ENCODE measurements at places on chromosomes 4 and X.
A peak's percentile ranks its signal among the peaks of the same experiment; 100 is the strongest.

GRCh38 chr4:149029056-149029651 is 586.9 kb upstream of the NR3C2 start:
- no peak for DNase-seq

DNA sequence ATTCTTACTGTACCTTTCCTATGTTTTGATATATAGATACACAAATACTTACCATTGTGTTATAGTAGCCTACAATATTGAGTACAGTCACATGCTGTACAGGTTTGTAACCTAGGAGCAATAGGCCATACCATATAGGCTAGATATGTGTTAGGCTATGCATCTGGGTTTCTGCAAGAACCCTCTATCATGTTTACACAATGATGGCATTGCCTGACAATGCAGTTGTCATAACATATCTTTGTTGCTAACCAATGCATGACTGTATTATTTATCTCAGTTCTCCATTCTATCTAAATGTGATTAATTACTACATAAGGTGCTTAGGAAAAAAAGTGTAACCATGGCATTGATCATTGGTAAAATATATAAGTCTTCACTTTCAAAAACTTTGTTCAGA is 10.0 kb upstream of the SPCS3 start:
- DNase-seq: peak; percentile 34

- DNase-seq: peak; percentile 87
Observed at GRCh38 chr4:76535603-76536372, 100.8 kb downstream of the SHROOM3 start.

DNA sequence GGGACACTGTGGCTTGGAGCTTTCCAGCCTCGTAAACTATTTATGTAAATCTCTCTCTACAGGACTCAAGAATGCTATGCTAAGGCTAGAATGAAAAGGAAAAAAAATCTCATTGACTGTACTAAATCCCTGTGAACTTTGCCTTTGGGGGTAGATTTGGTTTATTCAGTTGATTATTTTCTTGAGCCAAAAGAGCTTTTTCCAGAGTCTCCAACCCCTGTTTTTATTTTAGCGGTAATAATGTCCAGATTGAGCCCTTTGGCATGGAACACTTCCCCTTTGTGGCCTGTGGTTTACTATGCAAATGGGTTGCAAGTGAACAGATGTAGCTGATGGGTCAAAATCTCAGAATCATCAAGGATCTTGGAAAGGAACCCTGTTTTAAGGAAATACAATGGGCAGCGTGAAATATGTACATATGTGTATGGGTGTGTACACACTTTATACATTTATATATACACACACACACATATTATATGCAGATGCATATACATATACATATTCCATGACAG is 72.9 kb downstream of the FAM9B start:
- peak; percentile 40 for DNase-seq

GRCh38 chr4:176001151-176002006 is 64.3 kb upstream of the WDR17 start:
- peak; percentile 18 for DNase-seq

GRCh38 chr4:82785611-82786400 is 12.8 kb downstream of the SCD5 start:
- peak; percentile 95 for DNase-seq

- no peak for DNase-seq
Observed at GRCh38 chr4:18033111-18034085, 11.8 kb upstream of the LCORL start.

GRCh38 chrX:23749576-23749975 is 6.5 kb upstream of the ACOT9 start:
- peak; percentile 32 for DNase-seq

- DNase-seq: peak; percentile 3
Observed at GRCh38 chr4:113179996-113180395, 130.5 kb downstream of the ANK2 start.

DNA sequence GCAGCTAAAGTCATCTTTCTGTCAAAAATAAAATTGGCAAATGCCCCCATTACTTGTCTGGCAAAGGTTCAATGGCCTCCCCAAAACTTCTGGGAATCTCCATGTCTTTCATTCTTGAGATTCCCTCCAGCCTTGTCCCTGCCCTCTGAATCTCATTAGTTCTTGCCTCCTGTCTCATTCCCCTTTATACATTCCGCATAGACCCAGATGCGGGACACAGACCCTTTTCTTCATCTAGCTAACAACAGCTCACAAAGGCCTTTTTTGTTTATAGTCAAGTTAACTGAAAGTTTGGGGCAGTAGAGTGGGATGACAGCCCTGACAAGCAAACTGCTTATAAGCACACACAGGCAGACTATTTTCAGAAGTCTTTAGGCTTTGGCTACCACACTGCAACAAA is 306.1 kb upstream of the FAM241A start:
- no peak for DNase-seq

GRCh38 chrX:21305799-21306336 is 68.3 kb upstream of the CNKSR2 start:
- DNase-seq: no peak

DNA sequence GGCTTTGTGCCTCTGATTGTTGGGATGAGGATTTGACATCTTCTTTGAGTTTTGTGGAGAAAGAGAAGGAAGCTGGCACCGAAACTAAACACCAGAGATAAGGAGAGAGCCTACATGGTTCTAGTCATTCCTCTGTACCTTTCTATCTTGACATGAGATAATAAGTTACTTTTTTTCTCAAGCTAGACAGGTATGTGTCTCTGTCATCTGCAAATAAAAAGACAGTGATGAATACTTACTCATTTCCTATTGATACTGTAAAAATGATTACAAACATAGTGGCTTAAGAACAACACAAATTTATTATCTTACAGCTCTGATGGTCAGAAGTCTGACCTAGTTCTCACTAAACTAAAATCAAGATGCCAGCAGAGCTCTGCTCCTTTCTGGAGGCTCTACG is 1391.2 kb downstream of the STIM2 start:
- DNase-seq: no peak

- DNase-seq: no peak
Observed at GRCh38 chr4:26772096-26772873, 88.4 kb upstream of the STIM2 start.

DNA sequence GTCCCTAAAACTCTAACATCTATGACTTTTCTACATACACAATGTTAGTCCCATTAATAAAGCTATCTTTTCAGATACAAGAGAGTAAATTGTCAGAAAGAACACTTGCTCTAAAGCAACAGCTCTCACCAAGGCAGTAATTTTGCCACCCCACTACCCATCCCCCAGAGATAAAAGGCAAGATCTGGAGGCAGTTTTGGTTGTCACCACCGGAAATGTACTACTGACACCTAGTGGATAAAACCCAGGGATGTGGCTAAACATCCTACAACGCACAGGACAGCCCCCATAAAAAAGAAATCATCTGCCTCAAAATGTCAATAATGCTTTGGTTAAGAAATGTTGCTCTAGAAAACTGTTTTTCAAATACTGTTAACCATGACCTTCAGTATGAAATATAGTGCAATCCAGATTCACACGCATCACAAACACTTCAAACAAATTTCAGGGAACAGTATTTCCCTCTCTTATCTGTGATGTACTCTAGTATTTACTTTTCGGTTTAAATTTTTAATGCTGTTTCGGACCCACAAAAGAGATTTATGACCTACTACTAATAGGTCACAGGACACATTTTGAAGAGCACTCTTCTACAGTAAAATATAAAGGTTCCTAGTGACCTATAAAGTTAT is 5.1 kb downstream of the FBXL5 start:
- peak; percentile 70 for DNase-seq

DNA sequence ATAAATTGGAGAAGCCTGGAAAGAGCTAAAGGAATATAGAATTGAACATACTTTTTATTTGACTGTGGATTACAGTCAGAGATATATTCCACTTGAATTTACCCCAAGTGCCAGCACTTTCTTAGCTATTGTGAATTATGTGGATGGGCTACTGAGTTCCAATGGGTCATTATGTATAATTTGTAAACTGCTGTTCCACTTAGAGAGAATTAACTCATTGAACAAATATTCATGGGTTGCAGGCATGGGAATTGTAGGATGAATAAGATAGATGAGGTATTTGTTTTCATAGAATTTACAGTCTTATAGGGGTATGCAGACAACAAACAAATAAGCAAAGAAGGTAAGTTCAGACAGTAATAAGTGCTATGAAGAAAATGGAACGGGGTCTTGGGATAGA is 195.7 kb downstream of the SHROOM3 start:
- peak; percentile 72 for DNase-seq

DNA sequence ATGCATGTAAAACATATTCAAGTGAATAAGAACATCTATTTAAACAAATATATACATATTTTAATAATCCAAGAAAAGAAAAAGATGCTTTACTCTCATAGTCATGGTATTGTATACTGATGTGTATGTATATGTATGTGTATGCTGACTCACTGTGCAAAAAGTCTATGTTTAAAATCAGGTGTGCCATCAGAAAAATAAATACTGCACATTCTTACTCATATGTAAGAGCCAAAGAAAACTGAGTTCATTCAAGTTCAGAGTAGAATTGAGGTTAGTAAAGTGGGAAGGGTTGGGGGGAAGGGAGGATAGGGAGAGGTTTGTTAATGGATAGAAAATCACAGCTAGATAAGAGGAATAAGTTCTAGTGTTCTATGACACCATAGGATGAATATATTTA is 403.9 kb upstream of the SMIM31 start:
- no peak for DNase-seq

DNA sequence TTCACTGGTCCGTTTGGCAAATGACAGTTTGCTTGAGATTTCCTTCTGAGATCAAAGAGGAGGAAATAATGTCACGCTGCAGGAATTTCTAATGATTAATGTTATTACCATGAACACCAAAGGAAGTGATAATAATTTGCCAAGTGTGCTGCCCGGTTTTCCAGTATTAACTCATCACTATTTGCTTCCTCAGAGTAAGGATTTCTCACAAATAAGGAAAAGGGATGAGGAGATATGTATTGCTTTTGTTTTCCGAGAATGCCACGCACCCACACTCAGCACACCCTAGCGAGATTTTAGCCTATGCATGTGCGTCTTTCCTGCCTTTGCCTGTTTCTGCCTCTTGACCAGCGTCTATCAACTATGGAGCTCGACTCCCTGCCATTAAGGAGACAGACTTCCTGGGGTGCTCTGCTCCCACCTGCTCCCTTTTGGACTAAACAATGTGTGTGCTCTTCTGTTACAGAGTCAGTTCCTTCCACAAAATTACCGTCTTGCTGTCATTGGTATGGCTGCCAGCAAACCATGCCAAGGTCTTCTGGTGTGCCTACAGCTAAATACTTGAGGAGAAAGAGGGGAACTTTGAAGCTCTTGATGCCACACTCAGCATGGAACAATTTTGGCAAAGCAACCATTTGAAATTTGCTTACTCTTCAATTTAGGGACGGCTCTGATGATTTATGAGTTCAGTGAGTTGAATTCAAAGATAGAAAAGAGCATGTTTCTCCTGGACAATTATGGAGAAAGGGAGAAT is 393.1 kb upstream of the ZFP42 start:
- peak; percentile 97 for DNase-seq

GRCh38 chr4:173288296-173288695 is 45.9 kb downstream of the HMGB2 start:
- peak; percentile 65 for DNase-seq

DNA sequence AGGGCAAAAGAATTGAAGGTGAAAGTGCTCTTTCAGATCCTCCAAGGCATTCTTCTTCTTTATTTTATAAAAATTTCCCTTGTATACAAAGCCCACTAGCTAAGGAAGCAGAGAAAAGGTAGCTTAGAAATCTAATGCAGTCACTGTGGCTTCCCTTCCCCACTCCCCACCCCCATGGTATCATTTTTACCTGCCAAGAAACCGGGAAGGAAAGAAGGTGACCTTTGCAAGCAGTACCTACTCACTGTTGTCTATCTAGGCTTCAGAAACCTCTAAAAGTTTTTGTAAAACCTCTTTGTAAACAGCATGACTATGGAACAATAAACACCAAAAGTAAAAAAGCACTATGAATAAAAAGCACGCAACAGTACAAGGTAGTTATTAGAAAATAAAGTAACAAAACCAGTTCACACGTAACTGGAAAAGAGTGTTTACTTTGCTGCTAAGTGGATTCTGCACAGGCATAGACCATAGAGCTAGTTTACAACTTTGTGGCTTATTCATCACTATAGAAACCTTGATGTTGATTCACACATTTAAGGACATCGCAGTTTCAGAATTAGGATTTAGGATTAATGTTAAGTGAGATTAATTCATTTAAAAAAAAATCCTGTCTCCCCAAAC is 109.6 kb upstream of the FTHL17 start:
- no peak for DNase-seq

GRCh38 chr4:123478859-123479345 is 82.3 kb downstream of the SPRY1 start:
- peak; percentile 91 for DNase-seq

- no peak for DNase-seq
Observed at GRCh38 chr4:154838155-154838554, 57.1 kb downstream of the RBM46 start.

DNA sequence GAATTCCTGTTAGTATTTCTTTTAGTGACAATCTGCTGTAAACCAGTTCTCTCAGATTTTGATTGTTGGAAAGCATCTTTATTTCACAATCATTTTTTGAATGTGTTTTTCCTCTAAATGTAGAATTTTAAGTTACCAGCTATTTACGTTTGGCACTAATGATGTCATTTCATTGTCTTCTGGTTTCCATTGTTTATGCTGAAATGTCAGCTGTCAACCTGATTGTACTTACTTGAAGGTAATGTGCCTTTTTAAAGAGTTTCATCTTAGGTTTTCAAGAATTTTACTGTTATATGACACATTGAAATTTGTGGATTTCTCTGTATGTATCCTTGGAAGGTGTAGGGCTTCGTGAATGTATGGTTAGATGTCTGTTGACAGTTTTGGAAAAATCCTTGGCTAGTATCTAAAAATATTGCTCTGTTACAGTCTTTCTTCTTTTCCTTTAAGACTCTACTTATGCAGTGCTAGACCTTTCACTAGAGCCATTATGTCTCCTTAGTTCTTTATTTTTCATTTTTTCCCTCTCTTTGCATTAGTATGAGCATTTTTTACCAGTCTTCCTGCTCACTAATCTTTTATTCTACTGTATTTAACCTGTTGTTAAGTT is 30.4 kb downstream of the SMAD1 start:
- DNase-seq: peak; percentile 34

- DNase-seq: no peak
Observed at GRCh38 chrX:131923614-131924250, 99.4 kb upstream of the STK26 start.

GRCh38 chr4:74054483-74055047 is 16.1 kb upstream of the CXCL3 start:
- no peak for DNase-seq

DNA sequence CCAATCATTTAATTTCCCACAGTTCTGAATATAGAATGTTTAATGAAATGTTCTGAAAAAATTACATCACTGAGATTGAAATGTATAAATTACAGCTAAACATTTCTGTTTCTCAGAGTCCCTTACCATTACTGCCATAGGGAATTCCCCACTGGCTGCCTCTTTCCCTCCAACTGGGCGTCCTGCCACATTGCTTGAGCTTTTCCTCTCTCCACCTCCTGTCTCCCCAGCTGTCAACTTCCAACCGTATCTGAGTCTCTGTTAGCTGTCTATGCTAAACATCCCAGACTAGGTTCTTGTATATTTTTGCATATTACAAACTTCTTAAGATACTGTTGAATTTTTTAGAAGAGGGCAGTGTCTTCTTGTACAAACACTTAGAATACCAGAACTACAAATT is 407.3 kb upstream of the SLIT2 start:
- DNase-seq: peak; percentile 29

Measured in EH (cell line).